ENCODE measurements at places on chromosomes 2 and 18.

DNA sequence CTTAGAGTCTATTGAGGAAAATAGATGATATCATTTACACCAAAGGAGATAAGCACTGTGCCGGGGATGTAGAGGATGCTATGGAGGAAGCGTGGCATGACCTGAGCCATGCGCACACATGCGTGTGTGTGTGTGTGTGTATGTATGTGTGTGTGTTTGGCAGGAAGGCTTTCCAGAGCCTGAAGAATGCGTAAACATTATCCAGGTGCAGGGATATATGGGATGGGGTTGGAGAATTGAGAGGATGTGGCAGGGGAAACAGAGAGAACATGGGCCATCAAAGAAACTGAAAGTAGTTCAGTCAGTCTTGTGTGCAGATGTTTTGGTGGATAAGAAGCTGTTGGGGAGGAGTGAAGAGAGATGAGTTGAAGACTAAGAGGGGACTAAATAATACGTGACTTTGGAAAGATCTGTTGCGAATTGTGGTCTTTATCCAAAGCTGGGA, 9.3 kb upstream of the STAT1 start:
- DNase-seq: no peak

GRCh38 chr2:75570948-75571729, 10.4 kb upstream of the EVA1A start:
- DNase-seq: no peak

- DNase-seq: no peak
Measured at GRCh38 chr18:62537042-62537894, 14.4 kb downstream of the ZCCHC2 start.

GRCh38 chr2:59888015-59888414, 665.4 kb downstream of the BCL11A start:
- peak; percentile 54 for DNase-seq

DNA sequence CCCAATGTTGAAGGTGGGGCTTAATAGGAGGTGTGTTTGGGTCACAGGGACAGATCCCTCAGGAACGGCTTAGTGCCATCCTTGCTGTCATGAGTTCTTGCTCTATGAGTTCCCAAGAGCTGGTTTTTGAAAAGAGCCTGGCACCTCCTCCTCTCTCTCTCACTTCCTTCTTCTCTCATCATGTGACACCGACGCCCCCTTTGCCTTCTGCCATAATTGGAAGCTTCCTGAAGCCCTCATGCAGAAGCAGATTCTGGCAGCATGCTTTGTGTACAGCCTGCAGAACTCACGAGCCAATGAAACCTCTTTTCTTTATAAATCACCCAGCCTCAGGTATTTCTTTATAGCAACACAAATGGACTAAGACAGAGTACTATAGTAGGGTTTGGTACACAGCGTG, 100.4 kb upstream of the SH3BP4 start:
- no peak for DNase-seq

DNA sequence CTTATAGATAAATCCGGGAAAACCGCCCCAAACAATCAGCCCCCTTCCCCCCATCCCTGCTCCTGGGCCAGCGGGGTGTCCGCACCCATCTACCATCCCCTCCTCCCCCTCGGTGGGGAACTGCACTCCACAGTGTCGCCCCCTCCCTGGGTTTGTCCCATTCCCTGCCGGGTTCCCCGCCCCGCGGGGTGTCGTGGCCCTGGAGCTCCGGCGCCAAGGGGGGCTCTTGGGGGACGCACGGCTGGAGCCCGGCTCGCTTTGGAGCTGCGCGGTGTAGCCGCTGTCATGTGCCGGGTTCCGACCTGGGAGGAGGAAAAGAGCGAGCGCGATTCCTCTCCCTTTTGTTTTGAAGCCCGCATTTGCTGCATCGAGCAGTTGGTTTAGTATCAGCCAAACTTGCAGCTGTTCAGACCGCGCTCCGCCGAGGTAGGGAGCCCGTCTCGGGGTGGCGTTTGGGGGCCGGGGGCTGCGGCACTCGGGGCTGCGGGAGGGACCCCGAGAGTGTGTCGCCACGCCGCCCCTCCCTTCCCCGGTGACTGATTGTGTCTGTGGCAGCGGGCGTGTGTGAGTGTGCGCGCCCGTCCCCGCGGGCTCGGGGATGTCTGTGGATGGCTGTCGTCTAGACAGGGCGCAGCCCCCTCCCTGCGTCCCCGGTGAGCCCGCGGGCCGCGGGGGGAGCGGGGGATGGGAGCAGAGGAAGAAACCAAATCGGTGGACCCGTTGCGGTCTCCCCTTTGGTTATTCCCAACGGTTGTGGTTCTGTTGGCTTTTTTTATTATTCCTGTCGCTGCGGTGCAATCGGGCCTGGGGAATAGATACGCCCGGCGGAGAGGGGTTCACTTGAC, 797 bp downstream of the CTIF start:
- peak; percentile 59 for DNase-seq

GRCh38 chr2:212540341-212540740, 1.7 kb upstream of the ERBB4 start:
- peak; percentile 62 for DNase-seq

DNA sequence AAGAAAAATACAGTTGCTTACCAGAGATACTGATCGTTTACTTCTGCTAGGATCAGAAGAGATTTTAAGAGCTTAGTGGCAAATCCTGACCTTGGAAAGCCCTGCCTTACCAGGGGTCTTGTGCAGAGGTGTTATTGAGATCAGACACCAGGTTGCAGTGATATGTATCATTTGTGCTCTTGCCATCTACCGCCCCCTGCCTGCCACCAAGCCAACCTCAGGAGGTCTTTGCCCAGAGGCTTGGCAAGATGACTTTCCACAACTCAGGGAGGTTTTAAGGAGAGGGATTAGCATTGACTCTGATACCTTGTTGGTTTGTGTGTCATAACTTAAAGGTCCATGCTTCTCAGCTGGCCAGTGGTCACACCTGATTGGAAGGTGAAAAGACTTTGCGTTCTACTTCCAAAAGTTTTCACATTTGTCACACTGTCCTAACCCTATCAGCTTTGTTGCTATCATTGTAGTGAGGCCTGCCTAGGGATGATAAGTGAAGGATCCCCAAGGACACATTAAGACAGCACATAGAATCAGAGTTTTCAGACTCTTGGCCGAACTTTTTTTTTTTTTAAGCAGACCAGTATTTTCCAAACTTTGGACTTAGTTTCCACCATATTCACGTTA, 46.2 kb upstream of the MGAT5 start:
- DNase-seq: peak; percentile 70

DNA sequence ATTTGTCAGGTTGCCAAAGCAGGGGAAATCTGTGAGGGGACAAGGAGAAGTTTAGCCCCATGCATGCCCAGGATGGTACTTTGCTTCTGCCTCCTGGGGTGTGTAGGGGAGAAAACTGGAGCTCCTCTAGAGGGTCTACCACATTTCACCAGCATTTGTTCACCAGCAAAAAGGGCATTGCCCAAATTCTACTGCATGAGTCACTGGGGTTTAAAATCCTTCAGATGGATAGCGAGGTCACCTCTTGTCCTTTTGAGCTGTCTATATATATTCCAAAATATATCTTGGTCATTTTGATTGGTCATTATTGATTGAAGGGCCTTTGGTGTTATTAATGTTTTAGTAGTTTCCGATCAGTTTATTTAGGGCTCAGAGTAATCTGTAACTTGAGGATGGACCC, 18.7 kb downstream of the FHOD3 start:
- DNase-seq: no peak

GRCh38 chr18:79784965-79785770, 12.6 kb upstream of the KCNG2 start:
- no peak for DNase-seq

- DNase-seq: no peak
Measured at GRCh38 chr2:196448407-196449079, 191.0 kb upstream of the CCDC150 start.

- no peak for DNase-seq
Measured at GRCh38 chr2:45178854-45179253, 169.6 kb upstream of the SIX2 start.

DNA sequence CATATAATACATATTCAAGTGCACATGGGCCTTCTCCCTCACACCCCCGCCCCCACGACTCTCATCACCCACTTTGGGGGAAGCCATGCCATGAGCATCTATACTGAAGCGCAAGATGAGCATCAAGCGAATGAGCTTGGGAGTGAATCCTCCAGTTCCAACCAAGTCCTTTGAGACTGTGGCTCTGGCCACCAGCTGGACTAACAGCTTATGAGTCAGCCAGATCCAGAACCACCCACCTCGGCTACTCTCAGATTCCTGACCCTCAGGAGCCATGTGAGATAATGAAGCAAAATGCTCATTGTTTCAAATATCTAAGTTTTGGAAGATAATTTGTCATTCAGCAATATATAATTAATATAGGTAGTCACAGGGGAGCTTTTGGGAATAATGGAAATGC, 22.2 kb upstream of the IL1RL1 start:
- no peak for DNase-seq

DNA sequence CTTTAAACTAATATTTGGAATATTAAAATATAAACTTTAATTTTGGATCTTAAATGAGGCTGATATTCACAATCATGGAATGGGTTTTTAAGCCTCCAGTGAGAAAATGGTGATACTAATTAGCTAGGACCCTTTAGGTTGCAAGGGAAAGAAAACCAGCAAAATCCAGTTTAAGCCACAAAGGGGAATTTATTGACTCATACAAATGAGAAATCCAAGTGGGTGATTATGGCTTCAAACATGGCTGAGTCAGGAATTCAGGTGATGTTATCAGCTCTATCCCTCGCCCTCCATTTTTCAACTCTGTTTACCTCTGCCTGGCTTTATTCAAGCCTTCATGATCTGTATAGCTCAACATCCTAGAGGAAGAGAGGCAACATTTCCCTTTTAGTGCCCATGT, 75.3 kb upstream of the DLX2 start:
- DNase-seq: no peak

DNA sequence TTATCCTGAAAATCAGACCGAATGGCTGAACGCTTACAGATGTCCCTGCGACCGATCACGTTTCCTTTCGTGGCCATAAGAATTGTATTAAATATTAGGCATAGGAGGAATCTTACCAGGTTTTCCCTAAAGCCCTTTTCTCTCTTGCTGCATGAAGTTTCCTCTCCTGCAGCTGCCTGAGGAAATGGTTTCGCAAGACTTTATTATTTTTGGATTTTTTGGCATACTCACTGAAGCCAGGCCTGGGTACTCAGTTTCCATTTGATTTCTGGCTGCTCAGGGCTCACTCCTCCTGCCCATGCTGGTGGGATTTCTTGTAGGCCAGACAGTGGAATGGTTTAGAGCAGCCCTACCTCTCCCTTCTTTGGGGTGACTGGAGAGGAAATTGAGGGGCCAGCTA, 114.0 kb downstream of the KLHL29 start:
- DNase-seq: no peak

- DNase-seq: no peak
Measured at GRCh38 chr18:33123862-33124518, 316.5 kb downstream of the CCDC178 start.

DNA sequence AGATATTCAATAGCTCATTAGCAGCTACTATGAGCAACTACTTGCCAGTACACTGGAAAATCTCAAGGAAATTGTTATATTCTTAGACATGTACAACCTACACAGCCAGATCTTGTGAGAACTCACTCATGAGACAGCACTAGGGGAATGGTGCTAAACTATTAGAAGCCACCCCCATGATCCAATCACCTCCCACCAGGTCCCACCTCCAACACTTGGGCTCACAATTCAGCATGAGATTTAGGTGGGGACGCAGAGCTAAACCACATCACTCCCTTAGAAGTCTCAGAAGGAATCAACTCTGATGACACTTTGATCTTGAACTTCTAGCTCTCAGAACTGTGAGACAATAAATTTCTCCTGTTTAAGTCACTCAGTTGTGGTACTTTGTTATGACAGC, 418.3 kb upstream of the SPHKAP start:
- no peak for DNase-seq

- no peak for DNase-seq
Measured at GRCh38 chr18:69956057-69956456, 8.4 kb upstream of the CD226 start.

DNA sequence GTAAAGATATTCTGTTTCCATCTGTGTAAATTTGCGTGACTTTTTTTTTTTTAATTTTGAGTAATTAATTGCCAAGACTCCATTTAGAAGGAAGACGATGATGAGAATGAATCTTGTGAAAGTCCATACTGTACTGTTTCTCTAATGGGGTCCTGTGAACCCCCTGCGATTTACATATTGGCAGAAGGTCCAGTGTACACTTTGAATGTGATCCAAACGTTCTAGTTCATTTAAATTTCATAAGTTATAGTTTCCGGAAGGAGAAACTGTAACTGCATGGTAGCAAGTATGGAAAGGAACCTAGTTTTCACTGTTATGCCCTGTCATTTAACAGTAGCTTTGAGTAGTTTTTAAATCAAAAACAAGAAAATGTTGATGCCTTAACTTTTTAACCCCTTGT, 166.7 kb downstream of the FMNL2 start:
- DNase-seq: no peak

DNA sequence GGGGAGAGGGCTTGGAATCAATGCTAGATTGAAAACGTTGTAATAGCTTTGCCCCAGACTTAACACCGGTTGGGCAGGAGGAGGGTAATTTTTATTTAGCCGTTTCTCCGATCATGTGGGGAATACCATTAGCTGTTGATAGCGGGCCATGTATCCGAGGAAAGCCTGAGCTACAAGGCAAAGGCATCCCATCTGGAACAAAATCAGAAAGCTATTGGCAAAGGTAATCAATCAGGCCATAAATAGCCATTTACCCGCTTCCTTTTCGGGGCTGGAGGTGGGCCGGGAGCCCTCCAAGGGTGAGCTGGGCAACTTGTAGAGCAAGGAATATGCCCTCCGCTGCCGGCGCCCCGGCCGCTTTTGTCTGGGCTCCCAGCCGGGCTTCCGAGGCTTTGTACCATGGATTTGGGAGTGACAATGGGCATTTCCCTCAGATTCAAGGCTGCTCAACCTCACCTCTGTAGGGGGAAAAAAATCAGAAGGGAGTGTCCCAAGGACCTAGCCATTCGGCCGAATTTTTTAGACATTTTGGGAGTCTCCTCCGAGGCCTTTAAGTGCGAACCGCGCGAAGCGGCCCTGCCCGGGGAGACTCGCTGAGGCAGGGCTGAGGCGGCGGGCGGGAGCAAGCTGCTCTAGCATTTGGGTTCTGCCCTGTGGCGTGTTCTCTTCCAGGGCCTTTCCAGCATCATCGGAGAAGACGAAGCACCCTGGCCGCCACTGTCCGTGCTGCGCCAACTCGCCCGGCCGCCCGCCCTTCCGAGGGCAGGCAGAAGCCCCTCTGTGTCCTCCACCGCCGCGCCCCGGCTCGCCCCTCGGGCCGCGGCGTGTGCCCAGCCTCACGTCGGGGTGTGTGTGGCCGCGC, 1.1 kb upstream of the HOXD9 start:
- DNase-seq: peak; percentile 42

GRCh38 chr2:71067567-71068217, 756 bp upstream of the NAGK start:
- DNase-seq: no peak

GRCh38 chr18:35888329-35888728, 84.2 kb upstream of the RMP24 start:
- peak; percentile 84 for DNase-seq
